ENCODE measurements at places on chromosomes 3 and 15.

GRCh38 chr15:79987569-79987955 lies 16.6 kb upstream of the BCL2A1 start:
- DNase-seq, result no peak

GRCh38 chr3:159632128-159632527 lies 356.5 kb upstream of the IL12A start:
- no peak for DNase-seq

DNA sequence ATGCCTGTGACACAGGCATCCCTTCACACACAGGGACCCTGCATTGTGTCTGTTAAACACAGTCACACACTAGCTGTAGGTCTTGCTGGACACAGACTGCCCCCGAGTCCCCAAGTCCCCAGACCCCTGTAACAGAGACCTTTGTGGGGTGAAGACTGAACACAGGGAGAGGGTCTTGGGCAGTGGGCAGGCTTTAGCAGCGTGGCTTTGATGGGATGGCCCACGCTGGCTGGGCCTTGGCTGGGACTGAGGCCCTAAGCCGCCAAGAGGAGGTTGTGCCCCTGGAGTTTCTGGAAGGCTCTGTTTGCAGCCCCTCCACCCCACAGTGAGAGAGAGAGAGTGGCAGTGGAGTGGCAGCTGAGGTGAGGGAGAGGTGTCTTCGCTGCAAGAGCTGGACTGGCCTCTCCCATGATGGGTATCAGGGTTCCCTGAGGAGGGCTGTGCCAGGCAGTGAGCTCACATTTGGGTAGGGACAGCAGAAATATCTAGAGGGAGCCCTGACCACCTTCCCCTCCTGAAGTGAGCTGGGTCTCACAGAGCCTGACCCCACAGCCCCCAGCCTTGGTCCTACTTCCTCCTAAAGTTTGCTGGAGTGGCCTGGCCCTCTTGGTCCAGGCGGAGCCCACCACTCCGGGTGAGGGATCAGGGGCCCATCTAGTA lies 635 bp upstream of the VILL start:
- no peak for DNase-seq

DNA sequence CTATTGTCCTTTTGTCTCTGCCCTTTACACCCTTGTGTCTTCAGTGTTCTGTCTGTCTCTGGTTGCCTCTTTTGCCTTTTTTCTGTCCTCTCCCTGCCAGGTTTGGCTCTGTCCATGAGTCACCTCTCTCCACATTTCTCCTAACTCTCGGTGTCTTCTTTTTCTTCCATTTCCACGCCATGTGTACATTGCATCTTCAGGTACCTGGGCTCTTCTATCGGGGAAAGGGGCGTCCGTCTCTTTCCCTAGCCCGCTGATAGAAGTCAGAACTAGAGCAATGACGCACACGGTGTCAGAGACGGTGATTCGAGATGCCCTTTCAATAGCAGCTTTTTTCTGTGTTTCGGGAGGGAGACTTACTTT lies 641 bp downstream of the OPA1 start:
- DNase-seq, result peak; percentile 76

DNA sequence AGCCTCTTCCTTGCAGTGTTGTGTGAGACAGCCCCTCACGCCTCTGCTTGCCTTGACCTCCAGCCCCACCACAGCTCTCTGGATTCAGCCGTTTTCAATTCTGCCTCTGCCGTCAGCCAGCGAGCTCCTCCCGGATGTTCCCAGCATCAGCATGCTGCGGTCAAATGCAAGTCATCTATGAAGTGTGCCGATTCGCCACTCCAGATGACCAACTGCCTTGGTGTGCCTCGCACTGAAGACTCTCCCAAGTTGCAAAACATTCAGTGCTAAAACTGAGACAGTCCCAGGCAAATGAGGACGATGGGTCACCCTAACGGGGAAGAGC lies 30.6 kb upstream of the RASA2 start:
- DNase-seq, result no peak

DNA sequence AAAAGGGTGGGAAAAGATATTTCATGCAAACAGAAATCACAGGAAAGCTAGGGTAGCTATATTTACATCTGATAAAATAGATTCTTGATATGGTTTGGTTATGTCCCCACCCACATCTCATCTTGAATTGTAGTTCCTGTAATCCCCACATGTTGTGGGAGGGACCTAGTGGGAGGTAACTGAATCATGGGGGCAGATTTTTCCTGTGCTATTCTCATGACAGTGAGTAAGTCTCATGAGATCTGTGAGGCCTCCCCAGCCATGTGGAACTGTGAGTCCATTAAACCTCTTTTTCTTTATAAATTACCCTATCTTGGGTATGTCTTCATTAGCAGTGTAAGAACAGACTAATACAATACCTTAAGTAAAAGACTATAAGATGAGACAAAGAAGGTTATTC lies 558.1 kb downstream of the RSL24D1 start:
- DNase-seq, result peak; percentile 3

DNA sequence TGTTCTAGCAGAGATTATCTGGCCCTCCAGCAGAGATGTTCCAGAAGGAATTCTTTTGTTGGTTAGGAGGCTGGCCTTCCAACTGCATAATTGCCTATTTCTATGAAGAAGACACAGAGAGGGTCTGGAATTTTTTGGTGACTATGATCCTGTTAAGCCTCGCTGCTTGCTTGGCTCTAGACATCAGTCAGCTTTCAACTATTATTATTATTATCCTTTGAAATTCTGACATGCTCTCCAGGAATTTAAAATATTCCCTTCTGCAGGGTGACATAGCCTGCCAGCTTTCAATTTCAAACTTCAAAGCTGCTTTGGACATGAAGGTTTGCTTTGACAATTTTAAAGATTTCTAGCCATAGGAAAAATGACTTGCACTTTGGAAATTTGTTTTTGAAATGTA lies 26.3 kb upstream of the ZNF148 start:
- no peak for DNase-seq

DNA sequence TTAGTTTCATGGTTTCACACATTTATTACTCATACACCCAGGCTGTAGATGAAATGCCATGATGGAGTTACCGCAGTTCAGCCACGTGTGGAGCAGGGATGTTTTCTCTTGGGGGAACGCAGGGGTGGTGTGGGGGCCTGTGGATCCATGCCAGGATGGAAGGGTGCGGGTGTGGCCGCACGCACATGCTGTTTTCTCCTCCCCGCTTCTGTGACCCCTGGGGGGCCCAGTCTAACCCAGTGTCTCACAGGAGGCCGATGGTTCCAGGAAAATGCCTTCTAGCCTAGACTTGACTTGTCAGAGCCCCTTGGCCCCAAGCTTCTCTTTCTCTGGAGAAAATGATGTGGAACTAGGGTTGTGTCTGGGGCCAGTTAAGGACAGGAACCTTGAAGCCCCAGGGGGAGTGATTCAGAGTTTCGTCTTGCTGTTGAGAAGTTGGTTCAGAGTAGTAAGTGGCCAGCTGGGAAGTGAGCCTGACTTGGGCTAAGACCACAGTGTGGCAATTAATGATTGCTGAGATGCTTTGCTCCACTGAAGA lies 240.4 kb upstream of the BHLHE40 start:
- no peak for DNase-seq

GRCh38 chr3:184497804-184498203 lies 63.8 kb upstream of the EPHB3 start:
- no peak for DNase-seq

DNA sequence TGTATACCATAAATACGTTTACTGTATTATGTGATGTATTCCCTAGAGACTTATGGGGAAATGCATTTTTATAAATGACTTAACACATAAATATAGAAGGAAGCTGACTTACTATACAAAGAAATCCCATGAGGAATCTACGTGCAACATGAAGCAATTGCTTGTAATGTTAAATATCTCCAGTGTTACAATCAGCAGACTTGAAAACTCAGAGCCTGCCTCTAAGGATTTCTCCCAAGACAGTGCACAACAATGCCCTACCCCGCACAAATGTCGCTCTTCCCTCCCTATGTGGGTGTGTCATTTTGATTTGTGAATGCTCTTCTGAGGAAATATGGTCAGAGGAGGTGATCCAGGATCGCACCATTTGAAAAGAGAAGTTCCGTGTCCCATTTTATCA lies 629.0 kb downstream of the NR2F2 start:
- no peak for DNase-seq

DNA sequence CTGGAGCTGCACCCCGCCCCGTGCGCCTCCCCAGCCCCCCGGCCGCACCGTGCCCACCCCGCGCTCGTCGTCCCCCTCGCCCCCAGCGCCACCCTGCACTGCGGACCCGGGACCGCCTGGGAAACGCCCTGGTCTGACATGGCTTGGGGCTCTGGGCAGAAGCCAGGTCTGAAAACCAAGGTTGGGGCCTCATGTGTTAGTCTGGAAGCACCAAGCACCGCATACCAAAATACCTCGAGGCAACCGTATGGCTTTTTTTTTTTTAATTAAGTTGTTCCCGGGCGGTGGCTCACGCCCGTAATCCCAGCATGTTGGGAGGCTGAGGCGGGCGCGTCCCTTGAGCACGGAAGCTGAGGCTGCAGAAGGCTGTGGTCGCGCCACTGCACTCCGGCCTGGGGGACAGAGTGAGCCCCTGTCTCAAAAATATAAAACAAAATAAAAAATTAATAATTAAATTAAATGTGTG lies 91.5 kb upstream of the CHD2 start:
- DNase-seq, result peak; percentile 60

DNA sequence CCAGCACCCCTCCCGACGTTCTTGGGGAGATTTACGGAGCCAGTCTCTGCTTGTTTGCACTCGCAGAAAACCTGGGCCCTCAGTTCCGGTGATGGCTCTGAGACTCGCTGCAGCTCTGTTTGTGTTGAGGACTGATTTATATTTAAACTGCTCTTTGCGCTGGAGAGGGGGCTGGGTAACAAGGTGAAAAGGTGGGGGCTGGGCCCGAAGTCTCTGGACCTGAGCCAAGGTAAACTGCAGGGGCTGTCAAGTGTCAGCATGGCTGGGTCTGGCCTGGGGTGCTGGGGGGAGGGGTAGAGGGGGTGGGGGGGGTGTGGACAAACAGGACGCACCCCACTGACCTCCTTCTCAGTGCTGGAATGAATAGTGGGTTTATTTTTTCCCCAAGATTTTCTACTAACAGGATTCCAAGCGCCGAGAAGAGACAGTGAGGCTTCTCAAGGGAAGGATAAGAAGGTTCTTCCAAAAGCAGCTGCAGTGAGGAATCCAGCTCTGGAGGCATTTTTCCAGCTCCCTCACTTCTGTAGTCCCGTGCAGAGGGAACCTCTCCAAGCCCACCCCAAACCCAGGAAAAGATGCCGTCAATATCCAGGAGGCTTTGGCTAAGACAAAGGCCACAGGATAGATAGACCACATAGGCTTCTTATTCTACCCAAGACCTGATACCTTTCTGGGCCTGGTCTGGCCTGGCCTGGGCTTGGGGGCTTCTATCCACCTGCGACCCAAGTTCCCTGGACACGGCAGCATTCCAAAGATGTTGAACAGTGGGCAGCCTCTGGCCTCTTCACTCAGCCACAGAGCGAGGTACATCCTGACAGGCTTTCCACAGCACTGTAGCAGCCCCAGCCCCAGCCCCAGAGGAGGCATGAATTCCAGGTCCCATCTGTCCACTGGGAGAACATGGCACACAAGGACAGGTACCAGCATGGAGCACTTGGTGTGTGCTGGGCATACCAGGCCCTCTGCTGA lies 938 bp upstream of the SLCO2A1 start:
- no peak for DNase-seq

DNA sequence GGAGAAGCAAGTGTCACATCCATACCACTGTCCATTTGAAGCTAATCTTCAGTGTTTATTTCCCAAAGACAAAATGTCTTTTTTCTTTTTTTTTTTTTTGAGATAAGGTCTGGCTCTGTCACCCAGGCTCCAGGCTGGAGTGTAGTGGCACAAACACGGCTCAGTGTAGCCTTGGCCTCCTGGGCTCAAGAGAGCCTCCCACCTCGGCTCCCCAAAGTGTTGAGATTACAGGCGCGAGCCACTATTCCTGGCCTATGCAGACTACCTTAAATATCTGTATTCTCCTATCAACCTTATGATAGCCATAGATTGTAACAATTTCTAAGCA lies 27.7 kb upstream of the VPS33B start:
- DNase-seq, result no peak

DNA sequence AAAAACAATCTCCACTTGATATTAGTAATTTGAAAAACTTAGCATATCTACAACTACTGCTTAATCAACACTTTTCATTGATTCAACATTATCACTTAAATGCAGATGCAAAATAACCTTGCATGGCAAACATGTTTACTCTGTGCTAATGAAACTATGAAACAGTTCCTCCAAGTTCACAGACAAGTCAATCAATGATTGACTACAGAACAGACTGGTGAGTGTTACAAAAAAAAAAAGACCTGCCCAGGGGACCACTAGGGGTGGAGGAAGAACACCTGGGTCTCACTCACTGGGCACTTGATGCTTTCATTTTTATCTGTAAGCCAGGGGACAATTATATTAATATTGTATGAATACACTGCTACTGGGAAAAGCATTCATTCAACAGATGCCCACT lies 4.3 kb upstream of the NR2C2 start:
- DNase-seq, result no peak

GRCh38 chr3:61371123-61371522 lies 119.9 kb upstream of the FHIT start:
- DNase-seq, result peak; percentile 42

DNA sequence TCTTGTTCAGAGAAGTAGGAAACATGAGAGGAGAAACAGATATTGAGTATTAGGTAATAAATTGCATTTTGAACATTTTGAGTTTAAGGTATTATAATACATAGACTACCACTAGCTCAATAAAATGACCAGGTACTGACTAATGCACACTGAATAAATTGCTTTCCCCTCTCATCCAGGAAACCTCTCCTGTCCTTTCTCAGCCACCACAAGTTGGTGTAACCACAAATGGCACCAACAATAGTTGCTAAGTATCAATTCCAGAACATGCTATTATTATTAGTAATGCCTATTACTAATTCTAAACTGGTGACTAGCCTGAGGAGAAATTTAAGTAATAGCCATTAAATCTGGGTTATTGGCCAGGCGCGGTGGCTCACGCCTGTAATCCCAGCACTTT lies 47.3 kb upstream of the XRN1 start:
- no peak for DNase-seq

DNA sequence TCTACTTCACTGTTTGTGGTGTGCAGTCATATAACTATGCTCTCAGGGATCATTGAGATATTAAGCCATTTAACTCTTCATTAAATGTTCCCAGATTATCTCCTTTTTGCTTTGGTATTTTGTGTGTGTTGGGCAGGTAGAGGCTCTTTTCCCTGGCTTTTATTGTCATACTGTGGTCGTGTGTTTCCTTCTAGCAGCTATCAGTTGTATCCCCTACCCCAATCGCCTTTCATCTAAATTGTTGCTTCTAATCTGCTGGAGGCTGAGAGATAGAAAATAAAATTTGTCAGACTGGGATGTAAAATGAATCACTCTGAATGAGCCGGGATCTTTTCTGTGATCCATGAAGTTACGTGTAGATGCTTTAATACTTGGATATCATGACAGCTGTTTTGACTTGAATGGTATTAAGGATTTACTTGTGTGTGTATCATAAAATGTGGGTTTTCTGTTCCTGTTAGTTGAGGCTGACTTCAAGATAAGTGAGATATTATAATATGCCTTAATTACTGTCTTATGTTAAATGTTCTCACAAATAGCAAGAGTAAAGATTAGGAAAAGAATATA lies 9.2 kb downstream of the NFKBIZ start:
- DNase-seq, result peak; percentile 44
